ENCODE measurements at places on chromosomes 16 and 17. TPM values are rescaled to one million over a fixed set of nuclear protein-coding genes. Genes with fewer than 3 reads are reported as not detected.
A peak's percentile ranks its signal among the peaks of the same experiment; 100 is the strongest.

KRTAP4-9 gene
- total RNA-seq = not detected

OTOP2 gene
- not detected for total RNA-seq

SLC12A3 gene
- not detected for total RNA-seq

PSMD3 gene
- total RNA-seq = 164 TPM

- DNase-seq = no peak
- no peaks in the 10 kb centered on the region for H3K4me1 ChIP-seq
- H3K27me3 ChIP-seq = no peaks in the 10 kb centered on the region
These were observed 782.7 kb upstream of the KIF2B start for GRCh38 chr17:53039981-53040380.

DNA sequence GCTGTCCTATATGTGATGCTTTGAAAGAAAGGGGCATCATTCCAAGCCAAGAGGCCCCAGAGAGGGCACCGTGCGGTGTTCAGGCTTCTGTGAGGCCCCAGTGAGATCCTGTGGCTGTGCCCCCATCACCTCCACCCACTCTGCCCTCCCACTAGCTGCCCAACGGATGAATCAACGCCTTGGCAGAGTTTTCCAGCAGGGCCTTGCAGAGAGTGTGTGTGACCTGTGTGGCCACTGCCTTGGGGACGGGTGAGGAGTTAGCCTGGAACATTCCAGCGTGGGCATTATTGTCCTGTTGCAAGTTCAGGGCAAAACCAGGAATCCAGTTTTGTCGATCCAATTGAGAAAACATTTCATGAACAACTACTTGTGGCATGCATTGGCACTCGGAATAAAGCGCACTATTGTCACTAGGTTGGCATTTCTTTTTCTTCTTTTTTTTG lies 53.7 kb downstream of the SF3B3 start:
- no peak overlapping the region for H3K4me3 ChIP-seq
- peak; percentile 61 for DNase-seq
- no peaks in the 10 kb centered on the region for H3K27me3 ChIP-seq
- peaks cover 30% of the 10 kb centered on the region for H3K36me3 ChIP-seq

DNA sequence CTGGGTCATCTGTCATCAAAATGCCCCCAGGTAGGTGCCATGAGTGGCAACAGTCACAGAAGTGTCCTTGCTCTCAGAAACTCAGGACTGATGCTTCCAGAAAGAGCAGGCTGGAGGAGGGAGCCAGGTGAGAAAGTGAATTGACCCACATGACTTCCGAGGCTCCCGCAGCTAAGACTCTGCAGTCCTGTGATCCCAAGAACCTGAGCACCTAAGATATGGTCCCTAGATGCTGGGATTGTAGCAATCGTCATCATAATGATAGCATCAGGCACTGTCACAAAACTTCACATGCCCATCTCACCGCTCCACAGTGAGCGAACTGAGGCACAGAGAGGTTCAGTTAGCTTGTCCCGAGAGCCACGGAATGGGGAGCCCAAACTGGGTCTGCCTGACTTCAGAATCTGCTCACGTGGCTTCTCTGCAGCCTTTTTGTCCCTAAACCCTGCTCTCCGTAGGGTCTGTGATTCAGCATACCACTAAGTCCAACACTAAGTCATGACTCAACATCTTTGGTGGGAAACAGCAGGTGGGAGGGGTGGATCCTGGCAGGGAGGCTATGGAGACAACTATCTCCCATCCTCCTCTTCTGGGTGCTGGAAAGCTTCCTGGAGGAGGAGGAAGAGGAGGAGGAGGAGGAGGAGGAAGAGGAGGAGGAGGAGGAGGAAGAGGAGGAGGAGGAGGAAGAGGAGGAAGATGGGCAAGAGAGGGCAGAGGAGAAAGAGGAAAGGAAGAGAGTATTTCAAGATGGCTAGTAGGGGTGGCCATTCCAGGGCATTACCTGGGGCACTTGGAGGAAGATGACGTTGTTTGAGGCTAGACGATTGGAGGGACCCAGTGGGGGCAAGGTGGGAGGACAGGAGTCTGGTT lies 55.5 kb upstream of the DLX4 start:
- no peak overlapping the region for H3K27ac ChIP-seq
- no peaks in the 10 kb centered on the region for H3K36me3 ChIP-seq
- DNase-seq = peak; percentile 54
- peaks cover 17% of the 10 kb centered on the region for H3K4me1 ChIP-seq
- H3K4me3 ChIP-seq = no peak overlapping the region

DNA sequence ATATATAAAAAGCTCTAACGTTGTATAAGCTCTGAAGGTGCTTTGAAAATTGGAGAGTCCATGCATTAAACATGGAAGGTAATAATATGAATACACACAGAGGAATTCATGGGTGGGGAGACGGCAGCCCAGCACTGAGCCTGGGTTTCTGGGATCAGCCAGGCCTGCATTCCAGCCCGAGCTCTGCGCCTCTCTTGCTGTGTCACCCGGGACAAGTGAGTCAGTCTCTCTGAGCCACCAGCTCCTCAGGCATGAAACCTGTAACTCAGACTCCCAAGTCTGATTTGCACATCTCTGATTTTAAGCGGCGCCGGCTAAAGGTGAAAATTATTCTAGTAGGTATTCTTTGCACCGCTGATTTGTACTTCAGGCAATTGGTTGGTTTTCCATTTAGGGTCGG lies 238.8 kb downstream of the MRTFB start:
- peaks cover 12% of the 10 kb centered on the region for H3K4me1 ChIP-seq
- peak; percentile 64 for DNase-seq
- H3K4me3 ChIP-seq = no peak overlapping the region
- H3K27me3 ChIP-seq = no peaks in the 10 kb centered on the region
- H3K27ac ChIP-seq = no peak overlapping the region

GRCh38 chr16:14196011-14196410 lies 124.9 kb downstream of the MRTFB start:
- DNase-seq = no peak
- H3K4me3 ChIP-seq = no peak overlapping the region
- H3K36me3 ChIP-seq = peaks cover 3% of the 10 kb centered on the region
- no peak overlapping the region for H3K27ac ChIP-seq
- H3K27me3 ChIP-seq = no peaks in the 10 kb centered on the region

DNA sequence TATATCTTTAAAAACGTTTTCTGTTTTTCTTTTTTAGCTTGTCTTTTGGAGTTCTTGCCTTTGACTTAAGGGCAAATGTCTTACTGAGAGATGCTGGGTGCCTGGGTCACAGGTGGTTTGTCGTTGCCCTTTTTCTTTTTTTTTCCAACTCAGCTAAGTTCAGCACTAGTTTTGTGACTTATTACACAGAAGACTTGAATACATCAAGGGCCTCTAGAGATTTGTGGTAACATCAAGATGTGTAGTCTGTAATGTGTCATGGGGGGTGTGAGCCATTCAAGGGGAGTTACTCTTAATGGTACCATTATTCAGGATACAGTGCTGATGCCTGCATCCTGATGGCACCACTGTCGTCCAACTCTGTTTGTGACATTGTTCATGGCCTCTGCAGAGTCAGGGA lies 95.1 kb downstream of the PRKCA start:
- H3K27me3 ChIP-seq = no peaks in the 10 kb centered on the region
- H3K4me1 ChIP-seq = no peaks in the 10 kb centered on the region
- no peaks in the 10 kb centered on the region for H3K36me3 ChIP-seq

DNA sequence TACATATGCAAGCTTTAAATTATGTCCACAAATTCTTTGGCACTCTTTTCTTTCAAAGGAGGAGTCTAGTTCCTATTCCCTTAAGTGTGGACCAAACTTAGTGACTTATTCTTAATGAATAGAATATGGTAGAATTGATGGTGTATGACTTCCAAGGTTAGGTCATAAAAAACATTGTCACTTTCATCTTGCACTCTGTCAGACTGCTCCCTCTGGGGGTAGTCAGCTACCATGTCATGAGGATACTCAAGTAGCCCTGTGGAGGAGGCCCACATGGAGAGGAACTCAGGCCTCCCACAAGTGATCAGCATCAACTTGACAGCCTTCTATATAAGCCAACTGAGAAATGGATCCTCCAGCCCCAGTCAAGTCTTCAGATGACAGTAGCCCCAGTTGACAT lies 58.0 kb upstream of the SCNN1B start:
- no peak overlapping the region for H3K4me3 ChIP-seq
- DNase-seq = no peak
- H3K4me1 ChIP-seq = no peaks in the 10 kb centered on the region
- H3K27me3 ChIP-seq = no peaks in the 10 kb centered on the region
- H3K36me3 ChIP-seq = no peaks in the 10 kb centered on the region
- H3K27ac ChIP-seq = no peak overlapping the region

GRCh38 chr17:82202981-82203380 lies 9.7 kb downstream of the CCDC57 start:
- H3K36me3 ChIP-seq = peaks cover 3% of the 10 kb centered on the region
- H3K27ac ChIP-seq = no peak overlapping the region
- H3K4me1 ChIP-seq = no peaks in the 10 kb centered on the region
- no peak overlapping the region for H3K4me3 ChIP-seq
- H3K27me3 ChIP-seq = no peaks in the 10 kb centered on the region

GRCh38 chr17:1362065-1362848 lies 37.8 kb downstream of the YWHAE start:
- no peak for DNase-seq
- H3K4me3 ChIP-seq = no peak overlapping the region
- H3K36me3 ChIP-seq = peaks cover 80% of the 10 kb centered on the region

DNA sequence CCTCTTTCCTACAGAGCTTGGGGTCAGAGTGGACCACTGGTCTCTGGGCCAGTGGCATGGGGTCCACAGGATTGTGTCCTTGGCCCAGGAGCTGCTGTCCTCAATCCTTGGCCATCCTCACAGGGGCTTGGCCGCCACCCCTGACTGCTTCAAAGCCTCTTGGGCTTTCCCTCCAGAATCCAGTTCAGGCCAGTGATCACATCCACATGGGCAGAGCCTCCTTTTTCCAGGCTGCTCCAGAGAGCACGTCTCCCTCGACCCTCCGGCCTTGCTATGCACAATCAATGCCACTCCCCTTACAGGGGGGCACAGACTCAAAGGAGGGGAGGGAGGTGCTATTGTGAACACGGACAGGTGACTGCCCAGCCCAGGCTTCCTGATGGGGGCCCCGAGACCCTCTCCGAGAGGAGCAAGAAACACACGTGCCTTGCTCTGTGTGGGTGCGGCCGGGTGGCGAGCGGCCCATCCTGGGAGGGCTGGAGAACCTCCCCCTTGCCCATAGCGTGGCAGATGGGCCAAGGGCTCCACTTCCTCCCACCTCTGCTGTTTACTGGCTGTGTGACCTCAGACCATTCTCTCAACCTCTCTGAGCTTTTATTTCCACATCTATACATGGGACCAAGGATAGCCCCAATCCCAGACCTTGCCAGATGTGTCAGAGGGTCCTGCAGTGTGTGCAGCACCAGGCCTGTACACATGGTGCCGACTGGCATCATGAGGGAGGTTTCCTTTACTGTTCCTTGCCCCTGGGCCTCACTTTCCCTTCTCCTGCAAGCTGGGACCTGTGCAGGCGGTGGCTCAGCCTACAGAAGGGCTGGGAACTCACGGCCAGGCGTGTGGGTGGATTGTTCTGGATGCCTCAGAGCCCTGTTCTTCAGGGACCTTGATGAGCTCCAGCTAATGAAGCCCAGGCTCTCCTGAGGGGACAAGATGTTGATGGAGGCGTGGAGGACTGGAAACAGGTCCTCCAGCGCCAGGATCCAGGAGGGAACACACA lies 229.0 kb upstream of the GSE1 start:
- DNase-seq = no peak
- H3K4me3 ChIP-seq = no peak overlapping the region
- H3K4me1 ChIP-seq = peaks cover 9% of the 10 kb centered on the region
- no peaks in the 10 kb centered on the region for H3K27me3 ChIP-seq

GRCh38 chr17:27463235-27463677 lies 7.0 kb downstream of the KSR1 start:
- H3K4me1 ChIP-seq = peaks cover 28% of the 10 kb centered on the region
- H3K27ac ChIP-seq = no peak overlapping the region
- H3K27me3 ChIP-seq = no peaks in the 10 kb centered on the region
- no peaks in the 10 kb centered on the region for H3K36me3 ChIP-seq
- DNase-seq = no peak

GRCh38 chr17:79137789-79138165 lies 63.2 kb downstream of the ENGASE start:
- H3K27me3 ChIP-seq = no peaks in the 10 kb centered on the region
- no peaks in the 10 kb centered on the region for H3K4me1 ChIP-seq
- H3K4me3 ChIP-seq = no peak overlapping the region
- no peaks in the 10 kb centered on the region for H3K36me3 ChIP-seq
- DNase-seq = no peak
- no peak overlapping the region for H3K27ac ChIP-seq

GRCh38 chr16:21239646-21240045 lies 6.1 kb downstream of the ANKS4B start:
- no peak overlapping the region for H3K4me3 ChIP-seq
- H3K36me3 ChIP-seq = no peaks in the 10 kb centered on the region
- no peak overlapping the region for H3K27ac ChIP-seq
- H3K27me3 ChIP-seq = no peaks in the 10 kb centered on the region
- DNase-seq = no peak

GRCh38 chr17:37429453-37429852 lies 22.8 kb downstream of the TADA2A start:
- no peak for DNase-seq
- H3K4me3 ChIP-seq = no peak overlapping the region
- peaks cover 71% of the 10 kb centered on the region for H3K36me3 ChIP-seq
- H3K4me1 ChIP-seq = peaks cover 5% of the 10 kb centered on the region

- H3K36me3 ChIP-seq = no peaks in the 10 kb centered on the region
- DNase-seq = peak; percentile 77
- no peaks in the 10 kb centered on the region for H3K27me3 ChIP-seq
- no peaks in the 10 kb centered on the region for H3K4me1 ChIP-seq
- no peak overlapping the region for H3K27ac ChIP-seq
- H3K4me3 ChIP-seq = no peak overlapping the region
These were observed 18.6 kb downstream of the RAD51C start for GRCh38 chr17:58710948-58711552.

- H3K27me3 ChIP-seq = no peaks in the 10 kb centered on the region
- H3K4me1 ChIP-seq = no peaks in the 10 kb centered on the region
- peak; percentile 47 for DNase-seq
- H3K4me3 ChIP-seq = no peak overlapping the region
These were observed 36.8 kb downstream of the WDR45B start for GRCh38 chr17:82611140-82612058.

DNA sequence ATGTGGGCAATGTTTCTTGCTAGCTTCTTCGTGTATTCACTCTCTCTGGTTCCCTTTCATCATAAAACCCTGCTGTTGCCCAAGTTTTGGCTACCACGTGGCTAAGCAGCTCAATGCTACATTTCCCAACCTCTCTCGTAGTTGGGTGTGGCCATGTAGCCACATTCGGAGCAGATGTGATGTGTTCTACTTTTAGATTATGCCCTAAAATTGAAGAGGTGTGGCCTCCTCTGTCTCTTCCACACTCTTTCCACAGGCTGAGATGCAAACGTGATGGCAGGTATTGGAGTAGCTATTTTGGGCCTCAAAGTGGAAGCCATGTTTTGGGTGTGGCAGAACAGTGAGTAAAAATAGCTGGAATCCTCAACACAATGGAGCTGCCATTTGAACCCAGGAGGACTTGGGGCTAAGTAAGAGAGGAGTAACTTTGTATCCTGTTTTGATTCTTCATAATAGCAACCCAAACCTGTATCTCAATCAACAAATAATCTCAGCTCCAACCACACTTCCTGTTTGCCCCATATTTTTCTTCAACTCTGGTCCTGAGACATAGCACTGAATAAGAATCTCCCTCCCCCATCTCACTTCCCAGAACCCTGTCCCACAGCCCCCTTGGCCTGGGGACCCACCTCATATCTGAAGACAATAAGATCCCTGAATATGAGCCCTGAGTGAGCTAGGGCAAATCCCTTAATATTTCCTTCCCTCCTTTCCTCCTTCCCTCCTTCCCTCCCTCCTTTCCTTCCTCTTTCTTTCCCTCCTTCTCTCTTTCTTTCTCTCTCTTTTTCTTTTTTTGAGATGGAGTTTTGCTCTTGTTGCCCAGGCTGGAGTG lies 4.0 kb downstream of the NUPR1 start:
- H3K27ac ChIP-seq = no peak overlapping the region
- H3K27me3 ChIP-seq = no peaks in the 10 kb centered on the region
- H3K36me3 ChIP-seq = no peaks in the 10 kb centered on the region
- no peaks in the 10 kb centered on the region for H3K4me1 ChIP-seq

- no peak overlapping the region for H3K4me3 ChIP-seq
- DNase-seq = no peak
- no peak overlapping the region for H3K27ac ChIP-seq
These were observed 5.5 kb downstream of the CBFA2T3 start for GRCh38 chr16:88971371-88972097.
